ENCODE measurements at places on chromosomes 2 and 18.

GRCh38 chr2:213923543-213923942 lies 487.3 kb upstream of the VWC2L start:
- no peak for DNase-seq

GRCh38 chr2:181837563-181837962 lies 54.0 kb upstream of the ITPRID2 start:
- no peak for DNase-seq

DNA sequence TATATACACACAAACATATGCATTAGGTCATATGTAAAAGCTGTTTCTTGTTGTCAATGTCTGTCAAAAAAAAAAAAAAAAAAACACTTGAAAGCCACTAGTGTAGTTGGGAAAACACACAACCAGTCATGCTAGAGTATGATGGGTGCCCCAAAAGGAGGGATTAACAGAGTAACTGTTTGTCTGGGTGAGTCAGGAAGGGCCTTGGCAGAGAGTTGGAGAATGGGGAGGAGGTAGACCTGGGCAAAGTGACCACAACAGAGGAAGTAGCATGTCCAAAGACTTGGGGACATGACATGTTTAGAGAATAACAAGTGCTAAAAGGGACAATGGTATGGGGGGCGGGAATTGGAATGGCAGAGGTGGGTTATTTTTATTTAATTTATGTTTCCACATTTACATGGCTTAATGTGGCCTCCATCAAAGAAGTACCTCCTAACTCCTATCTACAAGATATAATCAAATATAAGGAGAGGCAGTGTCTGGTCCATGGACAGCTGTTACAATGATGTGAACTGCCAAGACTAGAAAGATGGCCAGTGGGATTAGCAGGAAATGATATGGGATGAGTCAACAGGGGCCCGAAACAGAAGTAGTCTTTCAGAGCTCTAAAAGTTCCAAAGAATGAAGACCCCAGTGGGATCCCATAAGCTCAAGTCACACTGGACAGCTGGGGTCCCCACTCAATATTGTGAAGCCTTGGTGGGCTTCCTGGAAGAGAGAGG lies 99.9 kb upstream of the ZFP36L2 start:
- no peak for DNase-seq

GRCh38 chr18:8176554-8176953 lies 432.7 kb upstream of the RAB12 start:
- DNase-seq: no peak

- no peak for DNase-seq
Observed at GRCh38 chr2:13818002-13818401, 814.5 kb upstream of the LRATD1 start.

DNA sequence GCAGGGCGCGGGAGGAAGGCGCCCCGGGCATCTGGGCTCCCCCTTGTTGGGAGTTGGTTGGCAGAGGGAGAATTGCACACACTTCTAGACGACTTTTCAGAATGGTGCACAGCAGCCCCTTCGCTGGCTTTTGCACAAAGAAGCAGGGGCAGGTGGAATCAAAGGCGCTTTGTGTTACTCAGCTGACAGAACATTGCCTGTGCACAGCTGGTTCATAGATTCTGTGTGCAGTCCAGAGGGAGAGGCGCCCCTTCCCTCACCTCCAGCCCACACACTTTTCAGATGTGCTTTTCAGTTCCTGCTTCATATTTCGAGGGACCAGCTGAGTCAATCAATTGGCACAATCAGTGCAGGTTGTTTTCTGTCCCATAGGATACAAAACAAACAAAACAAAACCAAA lies 348.4 kb upstream of the RAB12 start:
- DNase-seq: no peak

DNA sequence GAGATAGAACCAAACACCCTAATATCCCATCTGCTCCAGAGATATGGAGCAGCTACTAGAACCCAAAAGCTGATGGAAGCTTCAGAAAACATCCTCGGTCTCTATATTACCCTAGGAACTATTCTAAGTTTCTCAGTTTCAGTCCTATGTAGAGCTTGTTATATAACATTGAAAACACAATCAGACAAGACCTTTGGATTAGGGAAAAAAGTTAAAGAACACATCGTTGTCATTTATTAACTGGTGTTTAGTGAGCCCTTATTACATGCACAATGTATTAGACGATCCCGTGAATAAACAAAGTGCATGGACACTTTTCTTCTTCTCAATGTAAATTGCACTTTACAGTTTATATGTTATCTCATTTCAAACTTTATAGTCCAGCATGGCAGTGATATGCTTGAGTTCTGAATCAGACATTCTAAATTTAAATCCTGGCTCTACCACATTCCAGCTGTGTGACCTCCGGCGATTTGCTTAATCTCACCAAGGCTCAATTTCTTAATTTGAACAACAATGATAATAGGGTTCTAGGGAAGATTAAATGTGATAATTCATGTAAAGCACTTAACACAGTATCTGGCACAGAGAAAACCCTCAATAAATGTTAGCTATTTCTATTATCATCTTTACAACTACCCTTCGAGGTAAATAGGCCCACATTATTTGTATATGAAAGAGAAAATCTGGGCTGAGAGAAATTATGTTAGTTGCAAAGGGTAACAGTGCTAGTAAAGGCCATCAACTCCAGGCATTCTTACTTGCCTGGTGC lies 83.6 kb upstream of the PIK3C3 start:
- DNase-seq: no peak

GRCh38 chr2:72263776-72264060 lies 116.1 kb upstream of the CYP26B1 start:
- DNase-seq: no peak

DNA sequence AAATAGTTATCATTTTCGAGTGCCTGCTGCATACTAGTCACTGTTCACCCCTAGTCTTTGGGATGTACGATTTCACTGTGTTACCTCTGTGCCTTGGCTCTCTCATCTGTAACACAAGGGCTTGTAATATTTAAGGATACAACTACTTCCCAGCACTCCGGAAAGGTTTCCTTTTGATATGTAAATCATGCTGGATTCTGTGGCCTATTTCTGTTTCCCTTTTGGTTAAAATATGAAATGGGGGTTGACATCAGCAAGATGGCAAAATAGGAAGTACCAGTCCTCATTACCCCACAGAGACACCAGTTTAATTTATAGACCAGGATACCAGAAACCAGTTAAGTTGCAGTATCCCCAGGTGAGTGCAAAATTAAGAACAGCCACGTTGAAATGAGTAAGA lies 23.5 kb downstream of the PSMG2 start:
- no peak for DNase-seq

GRCh38 chr18:79852561-79853302 lies 55.0 kb downstream of the KCNG2 start:
- no peak for DNase-seq

DNA sequence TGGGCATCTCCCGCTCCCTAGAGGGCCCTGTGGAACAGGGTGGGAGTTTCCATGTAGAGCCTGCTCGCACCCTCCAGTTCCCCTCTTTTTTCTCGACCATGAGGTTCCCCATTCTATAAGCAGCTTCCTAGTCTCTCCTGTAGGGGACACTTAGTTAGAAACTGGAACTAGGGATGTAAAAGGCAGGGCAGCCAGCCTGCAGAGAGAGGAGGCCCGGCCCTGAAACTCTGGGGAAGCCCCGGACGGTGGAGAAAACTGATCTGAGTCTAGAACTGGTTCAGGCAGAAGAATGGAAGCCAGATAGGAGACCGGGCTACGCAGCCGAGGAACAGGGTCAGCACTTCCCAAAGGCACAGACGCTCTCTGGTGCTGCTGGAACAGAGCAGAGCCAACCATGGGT lies 51.6 kb upstream of the ATG16L1 start:
- no peak for DNase-seq

DNA sequence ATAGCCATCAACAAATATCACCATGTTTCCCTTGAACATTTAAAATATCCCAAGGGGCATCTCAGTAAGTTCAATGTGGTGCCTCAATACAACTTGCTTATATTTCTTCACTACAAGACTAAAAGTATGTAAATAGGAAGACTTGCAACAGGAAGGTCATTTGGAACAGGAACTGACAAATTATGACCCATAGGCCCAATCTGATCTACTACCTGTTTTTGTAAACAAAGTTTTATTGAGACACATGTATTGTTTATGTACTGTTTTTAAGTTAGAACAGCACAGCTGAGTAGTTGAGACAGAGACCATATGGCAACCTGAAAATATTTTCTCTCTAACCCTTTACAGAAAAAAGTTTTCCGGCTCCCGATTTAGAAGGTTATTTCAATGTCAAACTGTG lies 154.8 kb upstream of the TFPI start:
- no peak for DNase-seq

Data from T-helper 9 cell (primary cell).